ENCODE measurements at places on chromosomes 7 and 10. TPM values are rescaled to one million over a fixed set of nuclear protein-coding genes. Genes with fewer than 3 reads are reported as not detected.

The DENND2A gene
- 6.6 TPM for polyA plus RNA-seq

The BMS1 gene
- polyA plus RNA-seq: 6.7 TPM

The RADIL gene
- 6.0 TPM for polyA plus RNA-seq

The C10orf143 gene
- 3.2 TPM for polyA plus RNA-seq

The PAX2 gene
- polyA plus RNA-seq: not detected

DNA sequence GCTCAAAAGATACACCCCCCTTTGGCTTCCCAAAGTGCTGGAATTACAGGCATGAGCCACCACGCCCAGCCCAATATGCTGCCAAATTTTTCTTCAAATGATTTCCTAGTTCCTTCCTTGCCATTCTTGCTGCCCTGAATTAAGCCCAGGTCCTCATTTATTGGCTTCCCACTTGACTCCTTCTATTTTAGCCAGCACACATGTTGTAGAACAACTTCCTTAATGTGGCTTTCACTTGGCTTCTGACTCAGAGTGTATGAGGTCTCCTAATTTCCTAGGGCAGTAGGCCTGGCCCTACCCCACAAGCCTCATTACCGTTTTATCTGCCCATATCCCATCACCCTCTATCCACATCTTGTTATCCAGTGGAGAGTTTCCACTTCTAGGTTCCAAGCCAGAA lies 21.8 kb upstream of the HIPK2 start:
- H3K4me3 ChIP-seq: no peak overlapping the region
- H3K27me3 ChIP-seq: no peaks in the 10 kb centered on the region
- H3K4me1 ChIP-seq: peaks cover 4% of the 10 kb centered on the region
- H3K36me3 ChIP-seq: no peaks in the 10 kb centered on the region

DNA sequence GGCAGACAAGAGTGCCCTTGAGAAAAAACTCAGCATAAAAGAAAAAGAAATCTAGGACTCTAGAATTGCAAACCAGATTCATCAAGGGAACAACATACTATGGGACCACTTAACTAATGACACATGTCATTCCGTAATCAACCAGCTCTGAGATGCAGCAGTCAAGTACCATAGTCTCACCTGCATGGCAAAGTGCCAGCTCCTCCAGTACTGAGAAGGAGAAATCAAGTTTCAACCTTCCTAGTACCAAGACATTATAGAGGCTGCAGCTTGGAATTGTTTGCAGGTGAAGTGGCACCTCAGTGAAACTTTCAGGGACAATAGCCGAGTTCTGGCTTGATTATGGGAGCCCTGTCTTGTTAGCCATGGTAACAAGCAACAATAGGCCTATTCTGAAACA lies 11.5 kb downstream of the STEAP1 start:
- H3K4me1 ChIP-seq: no peaks in the 10 kb centered on the region
- no peaks in the 10 kb centered on the region for H3K36me3 ChIP-seq
- H3K27me3 ChIP-seq: no peaks in the 10 kb centered on the region
- no peak overlapping the region for H3K4me3 ChIP-seq

- no peak for DNase-seq
- no peaks in the 10 kb centered on the region for H3K36me3 ChIP-seq
- H3K4me3 ChIP-seq: no peak overlapping the region
- H3K4me1 ChIP-seq: no peaks in the 10 kb centered on the region
These were observed 41.8 kb upstream of the HERPUD2 start for GRCh38 chr7:35736725-35737124.

- H3K27ac ChIP-seq: no peak overlapping the region
- H3K4me3 ChIP-seq: no peak overlapping the region
- H3K27me3 ChIP-seq: no peaks in the 10 kb centered on the region
- H3K36me3 ChIP-seq: no peaks in the 10 kb centered on the region
- no peaks in the 10 kb centered on the region for H3K4me1 ChIP-seq
These were observed 70.9 kb upstream of the CCDC71L start for GRCh38 chr7:106731646-106732444.

DNA sequence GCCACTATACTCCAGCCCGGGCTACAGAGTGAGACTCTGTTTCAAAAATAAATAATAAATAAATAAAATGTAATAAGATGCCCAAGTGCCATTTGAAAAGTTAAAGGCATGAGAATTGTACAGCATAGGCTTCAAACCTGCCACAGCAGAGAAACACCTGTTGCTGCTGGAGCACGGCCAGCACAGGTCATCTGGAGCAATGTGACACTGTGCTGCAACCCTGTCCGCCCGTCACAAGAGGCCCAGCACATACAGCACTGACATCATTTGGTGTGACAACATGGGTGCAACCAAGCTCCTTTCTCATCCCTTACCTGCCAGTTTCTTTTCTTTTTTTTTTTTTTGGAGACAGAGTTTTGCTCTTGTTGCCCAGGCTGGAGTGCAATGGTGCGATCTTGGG lies 1.3 kb downstream of the RFC2 start:
- H3K27me3 ChIP-seq: no peaks in the 10 kb centered on the region
- peaks cover 4% of the 10 kb centered on the region for H3K36me3 ChIP-seq
- H3K4me3 ChIP-seq: no peak overlapping the region
- H3K27ac ChIP-seq: no peak overlapping the region

GRCh38 chr10:69248117-69248730 lies 28.1 kb downstream of the HKDC1 start:
- H3K27me3 ChIP-seq: no peaks in the 10 kb centered on the region
- no peak overlapping the region for H3K27ac ChIP-seq
- no peaks in the 10 kb centered on the region for H3K4me1 ChIP-seq
- H3K4me3 ChIP-seq: no peak overlapping the region
- no peaks in the 10 kb centered on the region for H3K36me3 ChIP-seq
- no peak for DNase-seq

GRCh38 chr10:43174969-43175368 lies 36.7 kb downstream of the CSGALNACT2 start:
- no peaks in the 10 kb centered on the region for H3K27me3 ChIP-seq
- DNase-seq: no peak
- no peak overlapping the region for H3K4me3 ChIP-seq
- H3K27ac ChIP-seq: no peak overlapping the region

DNA sequence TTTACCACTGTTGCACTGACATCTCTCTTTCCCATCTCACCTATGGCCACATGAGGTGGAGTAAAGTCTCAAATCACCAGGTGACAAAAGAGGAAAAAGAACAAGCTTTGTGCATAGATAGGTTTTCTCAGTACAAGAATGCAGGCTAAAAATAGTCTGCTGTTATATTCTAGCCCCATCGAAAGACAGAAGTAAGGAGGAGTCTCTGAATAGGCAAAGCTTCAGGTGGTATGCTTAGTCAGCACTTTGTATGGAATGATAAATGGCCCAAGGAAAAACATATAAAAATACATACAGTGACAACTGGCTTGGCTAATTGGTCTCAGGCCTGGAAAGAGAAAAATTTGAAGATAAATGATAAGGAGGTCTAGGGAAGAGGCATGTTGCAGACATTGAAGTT lies 39.6 kb upstream of the KCND2 start:
- H3K4me1 ChIP-seq: no peaks in the 10 kb centered on the region
- no peaks in the 10 kb centered on the region for H3K27me3 ChIP-seq
- H3K36me3 ChIP-seq: no peaks in the 10 kb centered on the region
- DNase-seq: no peak
- H3K27ac ChIP-seq: no peak overlapping the region

GRCh38 chr10:70675496-70676161 lies 3.3 kb downstream of the ADAMTS14 start:
- peaks cover 2% of the 10 kb centered on the region for H3K4me1 ChIP-seq
- DNase-seq: no peak
- no peaks in the 10 kb centered on the region for H3K27me3 ChIP-seq

DNA sequence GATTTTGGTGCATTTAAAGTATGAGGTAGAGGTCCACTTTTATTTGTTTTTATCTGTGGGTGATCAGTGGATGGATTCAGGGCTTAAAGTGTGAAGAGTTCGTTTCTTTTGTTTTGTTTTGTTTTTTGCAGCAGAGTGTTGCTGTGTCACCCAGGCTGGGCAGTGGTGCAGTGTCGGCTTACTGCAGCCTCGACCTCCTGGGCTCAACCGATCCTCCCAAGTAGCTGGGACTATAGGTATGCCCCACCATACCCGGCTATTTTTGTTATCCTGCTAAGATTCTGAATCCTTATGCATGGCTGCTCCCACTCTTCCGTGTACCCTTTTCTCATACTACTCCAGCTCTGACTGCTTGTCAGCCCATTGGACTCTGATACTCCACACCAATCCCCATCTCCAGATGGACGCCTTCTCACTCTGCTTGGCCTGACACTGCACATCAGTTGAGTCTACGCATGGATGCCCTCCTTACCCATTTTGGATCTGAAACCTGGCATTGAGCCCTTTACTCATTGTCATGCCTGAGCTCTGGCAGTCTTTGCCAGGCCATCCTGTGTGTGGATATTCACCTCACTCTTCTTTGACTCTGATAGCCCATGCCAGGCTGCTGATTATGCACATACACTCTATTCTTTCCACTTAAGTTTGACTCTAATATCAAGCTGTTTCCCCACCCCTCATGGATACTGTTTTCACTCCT lies 119.5 kb downstream of the CCSER2 start:
- DNase-seq: no peak
- H3K4me3 ChIP-seq: no peak overlapping the region
- H3K36me3 ChIP-seq: peaks cover 4% of the 10 kb centered on the region
- H3K27me3 ChIP-seq: no peaks in the 10 kb centered on the region
